ENCODE measurements at places on chromosomes 6 and 20.

GRCh38 chr6:112372226-112372806 is 25.2 kb downstream of the RFPL4B start:
- DNase-seq: no peak

GRCh38 chr20:60950561-60950960 is 301.5 kb upstream of the CDH4 start:
- no peak for DNase-seq

DNA sequence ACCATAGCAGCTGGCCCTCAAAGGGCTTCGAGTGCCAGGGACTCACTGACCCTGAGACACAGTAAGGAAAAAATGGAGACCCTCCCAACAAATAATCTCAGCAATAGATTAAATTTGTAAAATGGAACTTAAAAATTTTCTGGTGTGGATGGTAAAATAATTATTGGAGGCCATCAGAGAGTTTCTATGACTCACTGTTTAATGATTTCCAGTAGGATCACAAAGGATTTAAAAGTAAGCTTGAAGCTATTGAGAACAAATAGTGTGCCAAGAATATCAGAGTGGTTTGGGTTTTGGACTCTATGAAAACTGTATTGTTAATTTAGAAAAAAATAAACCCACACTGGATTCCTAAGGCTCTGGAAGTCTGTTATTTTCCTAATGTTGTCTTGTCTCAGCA is 115.2 kb upstream of the AKIRIN2 start:
- DNase-seq: no peak

- DNase-seq: peak; percentile 8
These were observed at the start of gene HIVEP2 for GRCh38 chr6:142945049-142945445. TSS of gene HIVEP2 (minus strand) at chr6:142945176. CDS start at chr6:142774738, 170,438 bp downstream.

- no peak for DNase-seq
These were observed 703 bp downstream of the SNX9 start for GRCh38 chr6:157823528-157824370.

DNA sequence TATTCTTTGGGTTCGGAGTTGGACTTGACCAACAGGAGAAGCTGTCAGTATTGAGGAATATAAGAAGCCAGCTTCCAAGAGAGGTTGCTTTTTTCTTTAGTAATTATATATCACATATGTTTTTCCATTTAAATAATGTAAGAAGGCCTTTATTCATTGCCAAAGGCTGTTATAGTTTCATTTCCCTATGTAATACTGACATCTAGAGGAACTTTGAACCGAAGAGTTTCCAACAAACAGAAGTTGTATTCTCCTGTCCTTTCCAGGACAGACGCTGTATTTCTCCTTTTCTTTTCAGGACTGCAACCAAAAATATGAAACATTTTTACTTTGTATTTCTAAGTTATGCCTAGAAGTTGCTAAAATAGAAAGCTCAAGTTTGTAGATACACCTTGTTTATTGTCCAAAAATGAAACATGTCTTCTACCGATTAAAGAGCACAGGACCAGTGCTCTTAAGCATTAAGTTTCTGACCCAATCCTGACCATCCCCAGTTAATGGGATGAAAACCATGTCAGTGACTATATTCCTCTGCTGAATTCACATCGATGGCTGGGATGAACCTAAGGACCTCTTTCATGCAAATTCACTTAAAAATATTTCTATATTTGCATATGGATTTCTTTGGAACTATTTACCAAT is 55.1 kb downstream of the MYLK4 start:
- peak; percentile 25 for DNase-seq
